ENCODE measurements at places on chromosomes 6 and 20.

GRCh38 chr20:4076671-4077070, 61.3 kb upstream of the RNF24 start:
- DNase-seq = no peak

DNA sequence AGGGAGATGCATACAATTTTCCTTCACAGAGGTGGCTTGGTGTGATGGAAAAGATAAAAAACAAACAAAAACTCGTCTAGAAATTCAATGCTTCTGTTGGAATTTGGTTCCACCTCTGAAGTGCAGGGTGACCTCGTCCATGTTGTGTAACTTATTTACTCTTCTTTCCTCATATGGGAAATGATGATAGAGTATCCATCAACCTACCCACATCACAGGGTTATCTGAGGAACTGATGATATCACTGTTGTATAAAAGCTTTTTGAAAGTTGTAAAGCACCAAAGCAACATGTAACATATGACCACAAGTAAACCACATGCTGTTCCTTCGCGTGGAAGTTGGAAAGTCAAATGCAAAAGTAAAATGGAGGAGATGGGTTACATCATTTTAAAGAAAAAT, 212.0 kb upstream of the SGK1 start:
- DNase-seq = no peak

DNA sequence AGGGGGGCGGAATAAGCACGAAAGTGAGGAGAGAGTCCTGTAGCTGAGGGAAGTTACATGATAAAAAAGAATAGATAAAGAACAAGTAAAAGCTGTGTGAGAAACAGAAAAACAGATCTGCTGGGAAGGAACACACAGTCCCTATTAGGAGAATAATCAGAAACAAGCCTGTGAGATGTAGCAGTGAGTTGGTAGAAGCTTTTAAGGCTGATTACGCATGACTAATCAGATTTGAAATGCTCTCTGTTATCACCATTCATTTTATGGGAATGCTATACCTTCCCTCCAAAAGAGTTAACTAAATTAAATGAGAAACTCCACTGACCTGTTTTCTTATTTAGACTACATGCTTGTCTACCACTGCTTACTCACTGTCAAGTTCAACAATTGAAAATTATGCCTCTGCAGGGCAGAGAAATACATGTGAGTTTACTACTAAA, 15.8 kb downstream of the REPS1 start:
- no peak for DNase-seq

DNA sequence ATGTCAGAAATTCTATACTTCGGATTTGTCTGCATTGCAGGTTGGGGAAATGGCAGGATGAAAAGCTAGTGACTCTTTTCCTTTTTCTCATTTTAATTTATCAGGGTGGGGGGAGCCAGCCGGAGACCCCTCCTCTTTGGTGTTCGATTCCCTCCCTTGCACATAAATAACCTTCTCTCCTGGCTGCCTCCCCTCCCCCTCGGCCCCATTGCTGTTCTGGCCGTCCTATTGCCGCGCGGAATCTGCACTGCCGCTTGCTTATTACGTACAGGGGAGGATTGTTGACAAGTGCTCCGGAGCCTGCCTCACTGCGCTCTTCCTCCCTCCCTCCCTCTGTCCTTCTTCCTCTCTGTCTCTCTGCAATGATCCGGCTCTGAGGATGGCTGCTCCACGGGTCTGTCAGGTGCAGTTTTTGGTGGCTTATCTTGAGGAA, 154.7 kb downstream of the JARID2 start:
- no peak for DNase-seq

- DNase-seq = no peak
Observed at GRCh38 chr6:78909391-78909790, 42.0 kb downstream of the IRAK1BP1 start.

- no peak for DNase-seq
Observed at GRCh38 chr6:63734923-63735322, 99.3 kb downstream of the PHF3 start.

GRCh38 chr6:163883984-163884383, 469.5 kb downstream of the QKI start:
- no peak for DNase-seq

GRCh38 chr6:125818772-125819260, 28.1 kb downstream of the NCOA7 start:
- DNase-seq = no peak

DNA sequence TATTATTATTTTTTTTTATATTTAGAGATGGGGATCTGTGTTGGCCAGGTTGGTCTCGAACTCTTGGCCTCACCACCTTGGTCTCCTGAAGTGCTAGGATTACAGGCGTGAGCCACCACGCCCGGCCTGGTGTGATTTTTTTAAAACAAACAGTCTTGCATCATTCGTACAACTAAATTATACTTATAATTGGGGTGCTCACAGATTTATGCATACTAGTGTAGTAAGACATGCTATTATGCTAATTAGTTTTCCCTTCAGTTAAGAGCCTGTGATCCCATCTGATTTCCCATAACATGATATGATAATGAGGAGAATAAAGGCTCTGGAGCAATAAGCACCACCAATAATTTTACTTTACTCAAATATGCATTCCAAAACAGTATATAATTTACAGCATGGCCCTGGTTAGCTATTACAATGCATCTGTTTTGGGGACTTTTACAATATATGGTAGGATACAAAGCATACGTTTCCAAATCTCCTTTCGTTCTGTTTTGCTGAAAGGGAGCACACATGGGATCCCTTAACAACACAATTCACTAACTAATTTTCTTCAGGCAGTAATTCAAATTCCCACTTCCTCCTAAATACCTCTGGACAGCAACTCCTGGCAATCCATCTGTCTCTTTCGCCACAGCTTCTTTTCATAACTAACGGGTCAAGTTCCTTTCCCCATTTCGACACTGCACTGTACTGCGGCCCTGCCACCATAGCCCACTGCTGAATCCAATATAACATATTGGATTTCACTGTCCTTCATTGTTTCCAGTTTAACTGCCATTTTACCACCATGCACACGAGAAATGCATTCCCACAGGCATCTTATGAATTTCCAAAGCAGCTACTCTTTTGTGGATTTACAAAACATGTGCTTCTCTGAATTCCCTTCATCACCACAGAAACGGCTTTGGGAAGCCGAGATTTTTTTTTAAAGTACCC, 1.7 kb downstream of the NUDT3 start:
- no peak for DNase-seq

GRCh38 chr20:35040646-35041045, 52.0 kb downstream of the TRPC4AP start:
- no peak for DNase-seq

DNA sequence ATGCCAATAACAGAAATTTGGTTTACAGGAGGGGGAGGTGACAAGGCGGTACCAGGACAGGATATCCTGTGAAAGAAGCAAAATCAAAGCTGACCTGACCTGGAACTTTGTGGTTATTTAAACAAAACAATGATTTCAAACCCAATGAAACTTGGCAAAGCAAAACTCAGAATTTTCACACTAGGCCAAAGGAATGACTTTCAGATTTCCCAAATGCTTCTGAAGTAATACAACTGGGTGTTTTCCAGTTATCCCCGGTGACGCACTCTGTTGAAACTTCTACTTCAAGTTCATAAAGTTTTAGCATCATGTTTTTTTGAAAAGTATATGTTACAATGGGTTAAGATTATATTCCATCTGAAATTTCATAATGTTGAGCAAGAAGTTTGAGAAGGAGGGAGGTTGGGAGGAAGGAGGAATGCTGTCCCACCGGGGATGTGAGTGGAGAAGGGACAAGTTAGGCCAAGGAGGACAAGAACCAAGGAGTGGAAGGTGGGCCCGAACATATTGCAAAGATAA, 78.1 kb upstream of the TRAF3IP2 start:
- DNase-seq = no peak

GRCh38 chr6:63923139-63923739, 287.6 kb downstream of the PHF3 start:
- no peak for DNase-seq

GRCh38 chr6:120646101-120646500, 688.2 kb downstream of the TBC1D32 start:
- DNase-seq = no peak

- DNase-seq = no peak
Observed at GRCh38 chr6:85261271-85261670, 188.6 kb upstream of the NT5E start.

DNA sequence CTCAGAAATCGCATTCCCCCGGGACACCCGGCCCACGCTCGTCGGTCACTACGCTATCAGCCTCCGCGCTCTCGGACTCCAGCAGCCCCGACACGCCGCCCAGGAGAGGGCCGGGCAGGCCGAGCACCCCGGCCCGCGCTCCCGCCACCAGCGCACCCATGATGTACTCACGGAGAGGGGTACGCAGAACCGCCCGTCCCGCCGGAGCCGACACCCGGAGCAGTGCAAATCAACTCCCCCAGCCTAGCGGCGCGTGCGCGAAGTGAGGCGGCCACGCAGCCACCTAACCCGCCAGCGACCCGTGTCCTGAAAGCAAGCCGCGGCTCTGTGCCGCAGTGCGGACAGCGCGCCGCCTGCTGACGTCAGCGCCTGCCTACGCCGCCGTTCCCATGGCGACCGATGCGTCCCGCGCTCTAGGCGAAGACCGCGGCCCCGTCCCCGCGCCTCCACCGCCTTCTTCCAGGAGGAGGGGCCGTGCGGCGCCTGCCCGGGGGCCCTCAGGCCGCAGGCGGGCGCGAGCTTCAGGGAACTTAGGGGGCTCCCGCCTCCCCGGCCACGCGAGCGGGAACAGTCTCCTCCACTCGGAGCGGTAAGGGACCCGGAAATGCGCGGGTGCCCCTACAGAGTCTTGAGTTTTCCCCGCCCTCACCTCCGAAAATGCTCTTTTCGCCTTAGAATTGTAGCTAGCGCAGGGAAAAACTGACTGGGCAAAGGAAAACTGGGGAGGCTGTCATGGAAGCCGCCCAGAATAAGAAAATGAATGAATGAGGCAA, at the start of gene AHI1:
AHI1 (minus strand) TSS at position 329 of the 773 bp plus-strand sequence. CDS start 5,503 bp downstream, outside the sequence.
- peak; percentile 90 for DNase-seq

DNA sequence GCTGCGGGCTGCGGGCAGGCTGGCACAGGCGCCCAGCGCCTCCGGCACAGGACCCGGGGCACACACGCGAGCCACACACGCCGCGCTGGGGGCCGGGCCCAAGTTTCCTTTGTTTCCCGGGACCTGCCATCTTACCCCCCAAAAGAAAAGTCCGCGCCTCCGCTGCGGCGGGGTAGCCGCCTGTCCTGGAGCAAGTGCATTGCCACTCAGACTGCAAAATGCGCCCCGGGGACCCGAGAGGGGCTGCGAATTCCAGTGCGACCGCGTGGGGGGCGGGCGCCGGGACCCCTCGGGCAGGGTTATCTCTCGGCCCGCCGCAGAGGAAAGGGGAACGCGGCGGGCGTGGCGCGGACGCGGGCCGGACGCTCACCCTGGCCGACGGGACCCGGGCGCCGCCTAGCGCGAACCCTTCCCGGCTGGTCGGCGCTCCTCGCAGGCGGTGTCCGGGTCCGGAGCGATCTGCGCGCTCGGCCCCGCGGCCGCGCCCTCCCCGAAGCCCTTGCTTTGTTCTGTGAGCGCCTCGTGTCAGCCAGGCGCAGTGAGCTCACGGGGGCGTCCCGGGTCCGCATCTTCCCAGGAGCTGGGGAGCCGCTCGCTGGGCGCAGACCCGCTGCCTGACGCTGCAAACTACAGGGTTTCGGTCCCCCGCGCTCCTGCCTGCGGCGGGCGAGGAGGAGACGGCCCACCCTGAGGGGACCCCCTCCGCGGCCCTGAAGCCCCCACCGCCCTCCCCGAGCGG, 639 bp upstream of the CD24 start:
- DNase-seq = peak; percentile 9

GRCh38 chr6:149716181-149716963, 1.5 kb downstream of the LATS1 start:
- no peak for DNase-seq

- no peak for DNase-seq
Observed at GRCh38 chr6:104325341-104326172, 534.2 kb downstream of the HACE1 start.

- no peak for DNase-seq
Observed at GRCh38 chr6:138278326-138278725, 60.0 kb upstream of the PBOV1 start.

GRCh38 chr6:139028658-139029469, at the start of gene ABRACL:
TSS of gene ABRACL (plus strand) at chr6:139028745. CDS start at chr6:139034161, 5,416 bp downstream.
- DNase-seq = peak; percentile 87

- DNase-seq = no peak
Observed at GRCh38 chr6:23620911-23621401, 505.1 kb upstream of the NRSN1 start.

DNA sequence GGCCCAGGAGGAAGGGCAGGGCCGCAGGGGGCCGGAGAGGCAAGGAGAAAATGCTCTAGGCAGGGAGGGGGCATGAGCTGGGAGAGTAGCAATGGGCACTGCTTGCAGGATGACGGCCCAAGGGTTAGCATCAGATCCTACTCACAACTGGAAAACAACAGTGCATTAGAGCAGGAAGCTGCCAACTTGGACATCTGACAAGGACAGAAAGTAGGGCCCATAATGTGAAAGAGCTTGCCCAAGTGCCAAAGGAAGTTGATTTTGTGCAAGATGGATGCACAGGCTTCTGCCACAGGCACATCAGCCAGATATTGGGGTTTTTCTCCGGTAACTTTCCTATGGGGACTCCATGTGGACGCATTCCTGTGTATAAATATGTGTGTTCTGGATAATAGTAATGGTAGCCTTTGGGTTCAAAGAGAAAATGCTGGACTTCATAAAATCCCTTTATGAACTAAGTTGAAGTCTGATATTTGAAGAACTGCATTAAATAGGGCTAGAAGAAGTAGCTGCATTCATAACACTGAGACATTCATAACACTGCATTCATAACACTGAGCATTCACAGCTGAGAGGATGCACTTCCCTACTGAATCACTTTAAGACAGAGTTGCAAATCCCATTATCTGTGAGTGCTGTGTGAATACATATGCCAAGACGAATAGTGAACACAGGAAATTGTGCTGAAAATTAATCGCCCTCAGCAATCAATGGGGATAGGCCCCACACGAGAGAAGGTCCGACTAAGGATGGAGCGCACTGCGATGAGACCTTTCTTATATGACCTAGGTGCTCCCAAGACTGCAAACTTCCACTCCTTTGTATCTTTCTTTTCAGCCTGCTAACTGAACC, 235.6 kb upstream of the PRDM1 start:
- no peak for DNase-seq

DNA sequence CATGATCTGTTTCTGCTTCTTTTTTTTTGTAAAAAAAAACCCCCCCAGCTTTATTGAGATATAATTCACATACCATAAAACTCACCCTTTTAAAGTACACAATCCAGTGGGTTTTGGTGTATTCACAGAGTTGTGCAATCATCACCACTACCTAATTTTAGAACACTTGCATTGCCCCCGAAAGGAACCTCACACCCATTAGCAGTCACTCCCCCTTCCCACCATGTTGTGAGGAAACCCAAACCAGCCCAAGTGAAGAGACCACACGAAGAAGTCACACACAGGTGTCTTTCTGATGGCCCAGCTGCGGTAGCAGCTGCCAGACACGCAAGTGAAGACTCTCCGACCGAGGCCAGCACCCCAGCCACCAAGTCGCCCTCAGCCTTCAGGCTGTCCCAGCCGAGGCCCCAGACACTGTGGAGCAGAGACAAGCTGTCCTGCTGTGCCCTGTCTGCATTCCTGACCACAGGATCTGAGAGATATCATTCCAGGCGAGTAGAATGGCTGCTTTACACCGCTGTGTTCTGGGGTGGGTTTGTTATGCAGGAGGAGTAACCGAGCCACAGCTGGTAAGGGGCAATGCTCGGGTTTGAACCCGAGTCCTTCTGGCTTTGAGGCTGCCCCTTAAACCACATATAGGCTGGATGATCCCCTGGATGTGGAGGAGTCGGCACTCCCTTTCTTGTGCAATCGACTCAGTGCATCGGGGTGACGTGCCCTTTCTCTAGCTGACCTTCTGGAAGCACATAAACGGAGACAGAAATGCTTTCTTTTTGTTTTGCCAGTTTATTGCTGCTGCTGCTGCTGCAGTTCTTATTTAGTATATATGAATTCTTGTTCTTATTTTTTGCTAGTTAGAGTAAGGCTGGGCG, 59.1 kb upstream of the PTPN1 start:
- DNase-seq = no peak

- no peak for DNase-seq
Observed at GRCh38 chr20:23163562-23163961, 77.4 kb upstream of the CD93 start.

Data from stimulated activated CD4-positive, alpha-beta T cell treated with anti-CD3 and anti-CD28 coated beads, Interleukin-4, amount 100 ng/mL, for 4 hours (primary cell).